ENCODE measurements at places on chromosomes 7 and 10.

DNA sequence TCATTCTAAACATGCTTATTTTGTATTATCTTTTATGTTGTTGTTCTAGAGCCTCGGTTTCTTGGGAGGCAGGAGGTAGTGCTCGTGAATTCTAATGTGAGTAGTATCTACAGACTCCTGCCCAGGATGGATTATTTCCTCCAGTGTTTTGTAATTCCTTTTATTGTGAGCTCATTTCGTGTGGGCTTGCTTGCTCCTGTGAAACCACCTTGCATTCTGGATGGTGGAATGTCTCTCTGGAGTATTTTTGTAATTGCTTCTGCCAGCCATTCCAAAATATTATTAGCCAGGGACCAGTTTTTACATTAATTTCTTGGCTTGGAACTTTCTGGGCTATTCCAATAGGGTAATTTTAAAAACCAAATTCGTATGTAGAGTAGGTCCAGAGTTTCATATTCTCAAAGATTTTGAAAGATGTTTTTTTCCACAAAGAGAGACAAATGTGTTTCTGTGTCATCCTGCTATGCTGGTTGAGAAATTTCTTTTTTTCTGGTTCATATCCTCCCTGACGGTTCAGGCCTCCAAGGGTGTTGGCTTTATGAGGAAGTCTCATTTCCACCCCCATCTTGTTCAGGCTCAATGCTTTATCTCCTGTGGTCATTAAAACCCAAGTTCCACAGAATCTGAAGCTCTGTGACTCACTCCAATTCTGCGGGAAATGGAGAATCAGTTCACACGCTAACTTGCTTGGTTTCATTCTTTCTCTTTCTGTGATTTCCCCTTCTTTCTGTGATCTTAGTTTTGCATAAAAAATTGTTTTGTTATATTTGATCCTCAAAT is 41.7 kb upstream of the CALD1 start:
- DNase-seq: no peak

- no peak for DNase-seq
Measured at GRCh38 chr7:83469076-83469475, 179.9 kb downstream of the SEMA3E start.

DNA sequence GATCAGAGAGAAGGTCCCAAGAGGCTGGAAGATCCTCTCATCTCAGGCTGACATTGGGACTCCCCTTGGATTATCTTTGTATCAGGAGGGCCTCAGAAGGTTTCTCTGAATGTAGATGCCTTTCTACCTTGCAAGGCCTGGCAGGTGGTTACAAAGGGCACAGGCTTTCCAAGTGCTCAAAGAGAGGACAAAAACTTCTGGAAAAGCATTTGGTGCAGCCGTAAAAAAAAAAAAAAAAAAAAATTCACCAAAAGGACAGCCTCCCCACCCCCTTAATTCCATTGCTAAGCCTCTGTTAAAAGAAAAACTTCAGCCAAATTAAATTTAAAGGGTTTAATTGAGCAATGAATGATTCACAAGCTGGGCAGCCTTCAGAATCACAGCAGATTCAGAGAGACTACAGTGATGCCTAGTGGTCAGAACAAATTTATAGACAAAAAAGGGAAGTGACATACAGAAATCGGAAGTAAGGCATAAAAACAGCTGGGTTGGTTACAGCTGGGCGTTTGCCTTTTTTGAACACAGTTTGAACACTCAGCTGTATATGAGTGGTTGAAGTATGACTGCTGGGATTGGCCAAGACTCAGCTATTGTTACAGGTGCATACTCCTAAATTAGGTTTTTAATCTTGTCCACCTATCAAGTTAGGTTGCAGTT is 42.5 kb upstream of the LRGUK start:
- DNase-seq: no peak

DNA sequence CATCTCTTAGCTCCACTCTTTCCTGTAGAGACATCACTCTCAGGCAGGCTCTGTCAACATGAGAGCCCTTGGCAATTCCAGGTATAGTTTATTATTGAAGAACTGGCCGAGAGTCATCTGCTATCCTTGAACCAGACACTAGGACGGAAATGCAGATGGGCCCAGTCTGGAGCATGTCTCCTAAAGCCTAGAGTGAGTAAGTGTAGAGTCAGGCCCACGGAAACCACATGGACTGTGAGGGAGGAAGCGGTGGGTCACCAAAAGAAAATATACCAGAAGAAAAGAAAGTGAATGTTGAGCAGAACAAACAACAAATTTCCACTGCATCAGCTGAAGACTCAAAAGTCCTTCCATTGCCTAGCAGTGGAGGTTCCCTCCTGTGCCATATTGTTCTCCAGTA is 15.7 kb upstream of the RELN start:
- DNase-seq: no peak

GRCh38 chr10:89879121-89879520 is 177.7 kb downstream of the KIF20B start:
- DNase-seq: no peak

DNA sequence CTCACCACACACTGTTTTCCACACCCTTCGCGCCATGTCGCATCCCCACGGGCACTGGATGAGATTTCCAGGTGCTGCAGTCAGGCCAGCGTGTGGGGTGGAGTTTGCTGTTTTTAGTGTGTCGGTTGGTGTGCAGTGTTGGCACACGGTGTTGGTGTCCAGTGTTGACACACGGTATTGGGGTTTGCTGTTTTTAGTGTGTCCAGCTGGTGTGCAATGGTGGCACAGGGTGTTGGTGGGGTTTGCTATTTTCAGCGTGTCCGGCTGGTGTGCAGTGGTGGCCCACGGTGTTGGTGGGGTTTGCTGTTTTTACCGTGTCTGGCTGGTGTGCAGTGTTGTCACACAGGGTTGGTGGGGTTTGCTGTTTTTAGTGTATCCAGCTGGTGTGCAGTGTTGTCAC is 20.1 kb upstream of the PRKAR1B start:
- no peak for DNase-seq
